SK-N-MC (cell line): ENCODE measurements at places on chromosomes 12 and 14.

GRCh38 chr12:116406529-116406928 is 129.0 kb upstream of the MED13L start:
- peak; percentile 94 for DNase-seq

DNA sequence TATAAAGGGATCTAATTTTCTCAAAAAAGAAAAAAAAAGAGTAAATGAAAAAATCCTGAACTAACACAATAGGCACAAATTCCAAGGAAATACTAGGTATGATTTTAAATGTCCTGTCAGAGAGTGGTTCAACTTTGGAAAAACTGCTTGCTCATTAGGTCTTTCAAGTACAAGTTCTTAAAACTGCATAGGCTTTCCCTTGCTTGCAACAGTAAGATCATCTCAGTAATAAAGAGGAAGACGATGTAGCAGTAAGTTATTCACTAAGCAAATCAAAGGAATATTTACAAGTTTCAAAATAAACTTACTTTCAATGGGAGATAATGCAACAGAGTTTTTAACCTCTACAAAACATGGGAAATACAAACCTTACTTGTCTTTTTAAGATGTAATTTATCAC is 21.6 kb downstream of the CORO1C start:
- DNase-seq = no peak

GRCh38 chr14:65696801-65697200 is 284.3 kb downstream of the FUT8 start:
- no peak for DNase-seq

DNA sequence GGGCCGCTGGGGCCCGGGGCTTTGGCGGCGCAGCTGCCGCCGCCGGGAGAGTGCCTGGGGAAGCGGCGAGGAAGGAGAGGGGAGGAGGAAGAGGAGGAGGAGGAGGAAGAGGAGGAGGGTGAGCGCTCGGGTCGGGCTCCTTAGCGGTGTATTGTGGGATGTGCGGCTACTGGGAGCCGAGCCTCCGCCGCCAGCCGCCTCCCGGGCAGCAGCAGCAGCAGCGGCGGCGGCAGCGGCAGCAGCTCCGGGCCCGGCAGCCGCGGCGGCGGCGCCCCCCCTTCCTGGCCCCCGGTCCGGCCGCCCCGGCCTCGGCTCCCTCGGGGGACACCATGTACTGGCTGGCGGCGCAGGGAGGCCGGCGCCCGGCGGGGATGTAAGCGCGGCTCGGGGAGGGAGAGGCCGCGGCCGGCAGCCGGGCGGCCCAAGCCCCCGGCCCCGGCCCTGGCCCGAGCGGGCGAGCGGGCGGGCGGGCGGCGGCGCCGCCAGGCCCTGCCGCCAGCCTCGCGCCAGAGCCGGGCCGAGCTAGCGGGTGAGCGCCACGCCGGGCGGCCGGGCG is at the start of gene SETD1B:
Gene SETD1B (plus strand): TSS at position 149 of the 556 bp plus-strand sequence. CDS start 729 bp downstream, outside the sequence.
- DNase-seq = no peak

DNA sequence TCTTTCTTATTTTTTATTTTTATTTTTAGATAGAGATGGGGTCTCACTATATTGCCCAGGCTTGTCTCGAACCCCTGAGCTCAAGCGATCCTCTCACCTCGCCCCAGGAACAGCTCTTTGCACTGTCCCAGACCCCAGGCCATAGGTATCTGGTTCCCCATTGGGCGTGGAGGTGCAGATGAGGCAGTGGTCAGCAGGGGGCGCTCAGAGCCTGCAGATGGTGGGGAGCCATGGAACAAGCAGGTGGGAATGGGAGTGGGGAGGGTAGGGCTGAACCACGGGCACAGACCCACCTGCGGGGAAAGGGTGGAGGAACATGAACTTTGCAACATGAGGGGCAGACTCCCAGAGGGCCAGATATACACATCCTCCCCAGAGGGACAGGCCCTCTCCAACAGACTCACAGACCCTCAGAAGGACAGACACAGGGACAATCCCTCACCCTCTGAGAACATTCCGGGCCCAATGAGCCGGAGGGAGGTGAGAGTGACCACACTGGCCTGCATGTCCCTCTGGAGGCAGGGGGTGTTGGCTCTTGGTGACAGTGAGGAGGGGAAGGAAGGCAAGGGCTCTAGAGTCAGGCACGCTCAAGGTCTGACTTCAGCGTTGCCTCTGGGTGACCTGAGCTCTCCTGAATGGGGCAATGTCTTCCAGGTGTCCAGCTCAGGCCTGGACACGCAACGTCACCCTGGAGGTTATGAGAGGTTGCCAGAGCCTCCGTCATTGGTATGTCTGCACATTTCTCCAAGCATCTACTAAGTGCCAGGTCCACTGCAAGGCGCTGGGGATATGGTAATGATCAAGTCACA is 34.9 kb downstream of the KRT80 start:
- no peak for DNase-seq

- no peak for DNase-seq
Observed at GRCh38 chr12:127485528-127485927, 781.4 kb upstream of the TMEM132C start.

DNA sequence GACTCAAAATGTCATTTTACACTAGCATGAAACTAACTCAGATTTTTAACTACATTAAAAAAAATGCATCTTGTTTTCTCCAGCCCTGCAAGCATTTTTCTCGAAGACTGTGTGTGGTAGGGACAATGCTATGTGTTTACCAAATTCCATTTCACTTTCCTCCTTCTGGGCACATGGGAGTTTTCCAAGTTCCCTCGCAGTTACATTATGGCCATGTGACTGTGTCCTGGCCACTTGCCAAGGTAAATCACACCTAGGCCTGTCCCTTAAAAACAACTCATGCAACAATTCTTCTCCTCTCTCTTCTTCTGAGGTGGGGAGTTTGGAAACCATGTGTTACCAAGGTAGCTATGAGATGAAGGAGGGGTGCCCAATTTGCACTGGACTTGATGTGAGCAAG is 108.7 kb downstream of the SYT10 start:
- no peak for DNase-seq

GRCh38 chr12:131671871-131672270 is 39.0 kb upstream of the SFSWAP start:
- no peak for DNase-seq

DNA sequence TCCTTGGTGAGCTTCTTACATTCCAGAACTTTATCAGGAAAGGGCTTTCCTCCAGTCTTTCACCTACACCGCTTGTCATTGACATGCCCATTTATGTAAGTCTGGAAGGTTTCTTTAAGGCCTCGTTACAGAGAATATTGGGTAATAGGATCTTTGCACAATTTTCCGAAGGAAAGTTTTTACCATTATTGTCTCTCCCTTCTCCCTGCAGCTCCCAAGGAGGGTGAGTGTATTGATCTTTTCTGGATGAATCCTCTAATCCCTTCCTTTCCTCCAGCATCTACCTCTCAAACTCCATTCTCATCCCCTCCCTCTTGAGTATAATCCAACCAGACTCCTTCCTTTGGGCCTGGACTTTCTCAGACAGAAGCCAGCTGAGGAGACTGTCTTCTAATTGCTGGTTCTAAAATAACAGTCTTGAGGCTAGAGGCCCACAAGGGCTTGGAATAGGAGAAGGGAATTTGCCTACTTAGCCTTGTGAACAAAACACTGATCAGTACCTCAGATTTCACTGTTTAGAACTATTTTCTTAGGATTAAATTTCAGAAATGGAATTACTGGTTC is 21.8 kb downstream of the WNK1 start:
- no peak for DNase-seq

DNA sequence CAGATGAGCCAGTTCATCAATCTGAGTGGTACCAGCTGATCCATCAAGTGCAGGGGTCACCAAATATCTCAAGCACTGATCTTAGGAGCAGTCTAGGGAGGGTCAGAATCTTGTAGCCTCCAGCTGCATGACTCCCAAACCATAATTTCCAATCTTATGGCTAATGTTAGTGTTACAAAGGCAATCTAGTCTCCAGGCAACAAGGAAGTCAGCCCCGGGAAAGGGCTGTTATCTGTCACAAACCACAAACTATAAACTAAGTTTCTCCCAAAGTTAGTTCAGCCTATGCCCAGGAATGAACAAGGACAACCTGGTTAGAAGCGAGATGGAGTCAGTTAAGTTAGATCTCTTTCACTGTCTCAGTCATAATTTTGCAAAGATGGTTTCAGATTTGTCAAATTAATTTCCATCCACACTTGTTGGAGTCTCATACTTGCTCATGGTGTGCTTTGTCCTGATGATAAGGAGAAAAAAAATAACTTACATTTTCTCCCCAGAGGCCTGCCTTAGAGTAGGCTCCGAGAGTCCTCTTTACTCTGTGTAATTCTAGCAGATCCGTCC is 3.9 kb upstream of the ABHD4 start:
- DNase-seq = no peak

DNA sequence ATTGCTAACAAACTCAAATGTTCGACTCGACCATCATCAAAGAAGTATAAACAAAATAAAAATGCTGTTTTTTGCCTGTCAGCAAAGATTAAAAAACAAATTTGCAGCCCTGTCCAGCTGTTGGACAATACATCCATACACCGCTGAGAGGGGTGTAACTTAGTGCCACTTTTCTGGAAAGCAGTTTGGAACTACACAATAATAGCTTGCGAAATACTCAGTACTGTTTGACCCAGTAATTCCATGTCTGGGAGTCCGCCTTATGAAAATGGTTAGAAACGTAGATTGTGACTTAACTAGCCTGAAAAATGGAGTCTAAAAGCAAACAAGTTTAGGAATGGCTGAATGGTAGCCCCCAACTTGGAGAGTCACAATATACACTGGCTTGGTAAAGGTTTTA is 6.4 kb downstream of the USP30 start:
- DNase-seq = no peak

GRCh38 chr12:27844366-27845090 is 64.5 kb upstream of the MANSC4 start:
- DNase-seq = no peak

- DNase-seq = peak; percentile 18
Observed at GRCh38 chr12:94879542-94879941, 124.0 kb downstream of the NDUFA12 start.

DNA sequence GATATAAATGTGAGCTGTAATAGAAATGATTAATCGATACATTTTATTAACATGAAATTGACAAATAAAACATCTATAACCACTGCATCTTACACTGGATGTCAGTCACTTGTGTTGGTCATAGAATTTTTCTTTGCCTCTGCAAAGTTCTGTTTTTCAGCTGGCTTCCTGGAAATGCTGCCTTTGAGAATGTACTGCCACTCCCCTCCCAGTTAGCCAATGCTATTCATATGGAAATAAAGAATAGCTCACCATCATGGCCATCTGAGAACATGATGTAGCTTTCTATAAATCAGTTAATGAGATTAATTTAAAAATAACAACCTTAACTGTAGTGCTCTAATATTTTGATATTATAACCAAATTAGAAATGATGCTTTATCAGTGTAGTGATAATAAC is 41.1 kb downstream of the SLCO1B1 start:
- no peak for DNase-seq

DNA sequence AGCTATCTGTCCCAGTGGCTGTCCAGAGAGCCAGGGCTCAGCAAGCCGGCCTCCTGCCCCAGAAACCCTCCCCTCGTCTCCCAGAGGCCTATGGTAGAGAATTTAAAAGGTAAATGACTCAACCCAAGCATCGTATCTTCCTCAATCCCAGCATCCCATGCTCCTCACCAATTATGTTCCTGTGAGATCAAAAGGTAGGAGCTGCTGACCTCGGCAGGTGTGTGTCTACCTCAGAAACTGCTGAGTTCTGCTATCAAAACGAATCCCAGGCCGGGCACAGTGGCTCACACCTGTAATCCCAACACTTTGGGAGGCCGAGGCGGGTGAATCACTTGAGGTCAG is 49.3 kb downstream of the FOXN3 start:
- DNase-seq = no peak

DNA sequence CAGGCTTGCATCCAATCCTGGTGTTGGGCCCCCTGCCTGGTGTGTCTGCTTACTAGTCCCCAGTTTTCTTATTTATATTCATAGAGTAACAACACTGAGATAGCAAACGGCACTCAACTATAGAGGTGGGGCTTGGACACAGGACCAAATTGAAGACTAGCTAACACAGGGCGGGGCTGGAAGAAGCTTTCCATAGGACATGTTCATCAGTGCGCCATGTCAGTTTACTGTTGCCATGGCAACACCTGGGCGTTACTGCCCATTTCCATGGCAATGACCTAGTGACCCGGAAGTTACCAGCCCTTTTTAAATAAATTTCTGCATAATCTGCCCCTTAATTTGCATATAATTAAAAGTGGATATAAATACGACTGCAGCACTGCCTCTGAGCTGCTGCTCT is 275.5 kb upstream of the TMEM132C start:
- no peak for DNase-seq

- no peak for DNase-seq
Observed at GRCh38 chr12:111384596-111384995, 15.7 kb upstream of the PHETA1 start.

DNA sequence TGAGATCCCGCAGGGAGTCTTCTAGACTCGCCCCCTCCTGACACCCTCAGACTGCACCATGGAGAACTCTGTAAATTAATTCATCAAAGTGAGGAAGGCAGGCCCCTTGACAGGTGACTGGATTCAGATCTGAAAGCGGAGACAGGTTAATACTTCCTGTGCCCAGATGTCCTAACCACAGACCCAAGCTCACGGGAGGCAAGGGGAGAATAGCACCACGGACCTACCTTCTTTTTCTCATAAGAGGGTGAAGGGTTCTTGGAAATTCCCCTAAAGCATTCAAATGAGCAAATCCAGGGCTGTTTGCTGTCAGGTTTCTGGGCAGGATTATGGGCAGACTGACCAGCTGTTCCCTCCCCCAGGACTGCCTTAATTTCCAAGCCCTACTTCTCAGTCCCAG is 170.0 kb downstream of the ZFP36L1 start:
- no peak for DNase-seq

DNA sequence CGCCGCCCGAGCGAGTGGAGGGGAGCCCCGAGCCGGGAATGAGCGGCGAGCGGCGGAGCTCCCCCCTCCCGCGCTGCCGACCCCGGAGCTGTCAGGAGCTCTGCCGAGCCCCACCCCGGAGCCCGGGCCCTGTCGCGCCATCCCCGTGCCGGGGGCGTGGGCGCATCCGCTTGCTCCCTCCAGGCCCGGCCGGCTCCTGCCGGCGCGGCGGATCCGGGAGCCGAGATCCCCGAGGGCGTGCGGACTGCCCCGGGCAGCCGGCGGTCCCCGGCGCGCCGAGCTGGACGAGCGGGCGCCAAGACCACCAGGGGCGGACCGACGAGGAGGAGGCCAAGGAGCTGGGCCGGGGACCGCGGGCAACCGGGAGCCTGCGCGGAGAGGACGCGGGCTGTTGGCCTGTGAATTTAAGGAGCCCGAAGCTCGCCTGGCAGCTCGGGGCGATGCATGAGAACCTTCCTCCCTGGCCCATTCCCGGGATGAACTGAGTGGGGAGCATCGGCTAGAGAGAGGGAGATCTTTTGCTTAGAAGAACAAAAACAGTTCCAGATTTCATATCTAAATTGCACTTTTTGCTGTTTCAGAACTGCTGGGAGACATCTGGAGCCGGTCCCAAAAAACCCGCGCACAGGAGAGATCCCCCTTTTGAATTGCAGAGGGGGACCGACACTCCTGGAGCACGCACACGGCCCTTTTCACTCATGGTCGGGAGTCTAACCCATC is 2.0 kb downstream of the PTHLH start:
- DNase-seq = no peak
